ENCODE measurements at places on chromosomes 16 and 17.

DNA sequence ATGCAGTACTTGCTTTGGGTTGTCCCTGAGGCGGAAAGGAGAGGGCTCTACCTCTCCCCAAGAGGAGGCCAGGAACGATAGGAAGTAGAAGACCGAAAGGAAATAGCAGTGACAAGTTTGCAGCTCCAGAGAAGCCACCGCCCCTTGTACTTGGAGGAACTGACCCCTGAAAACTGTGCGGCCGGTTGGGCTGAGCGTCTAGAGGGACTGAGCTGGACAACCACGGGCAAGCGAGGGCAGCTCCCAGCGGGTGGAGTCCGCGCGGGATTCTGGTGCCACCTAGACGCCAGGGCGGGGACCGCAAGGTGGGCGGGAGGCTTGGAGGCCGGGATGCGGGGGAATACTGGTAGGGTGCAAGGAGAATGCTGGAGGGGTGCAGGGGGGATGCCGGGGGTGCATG is 1.3 kb upstream of the SLC6A4 start:
- DNase-seq, result no peak

DNA sequence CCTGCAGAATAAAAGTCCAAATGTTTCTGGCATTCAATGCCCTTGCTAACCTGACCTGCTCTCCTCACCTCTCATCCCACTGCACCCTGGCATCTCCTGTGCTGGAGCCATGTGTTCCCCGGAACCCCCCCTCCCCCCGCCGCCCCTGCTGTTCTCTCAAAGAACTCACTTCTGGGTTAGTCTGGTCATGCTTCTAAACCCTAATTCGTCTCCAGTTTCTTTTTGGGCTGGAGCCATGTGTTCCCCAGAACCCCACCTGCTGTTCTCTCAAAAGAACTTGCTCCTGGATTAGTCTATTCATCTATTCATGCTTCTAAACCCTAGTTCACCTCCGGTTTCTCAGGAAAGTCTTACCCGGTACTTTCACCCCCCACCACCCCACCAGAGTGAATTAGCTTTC is 808 bp upstream of the ALOX15 start:
- DNase-seq, result no peak

DNA sequence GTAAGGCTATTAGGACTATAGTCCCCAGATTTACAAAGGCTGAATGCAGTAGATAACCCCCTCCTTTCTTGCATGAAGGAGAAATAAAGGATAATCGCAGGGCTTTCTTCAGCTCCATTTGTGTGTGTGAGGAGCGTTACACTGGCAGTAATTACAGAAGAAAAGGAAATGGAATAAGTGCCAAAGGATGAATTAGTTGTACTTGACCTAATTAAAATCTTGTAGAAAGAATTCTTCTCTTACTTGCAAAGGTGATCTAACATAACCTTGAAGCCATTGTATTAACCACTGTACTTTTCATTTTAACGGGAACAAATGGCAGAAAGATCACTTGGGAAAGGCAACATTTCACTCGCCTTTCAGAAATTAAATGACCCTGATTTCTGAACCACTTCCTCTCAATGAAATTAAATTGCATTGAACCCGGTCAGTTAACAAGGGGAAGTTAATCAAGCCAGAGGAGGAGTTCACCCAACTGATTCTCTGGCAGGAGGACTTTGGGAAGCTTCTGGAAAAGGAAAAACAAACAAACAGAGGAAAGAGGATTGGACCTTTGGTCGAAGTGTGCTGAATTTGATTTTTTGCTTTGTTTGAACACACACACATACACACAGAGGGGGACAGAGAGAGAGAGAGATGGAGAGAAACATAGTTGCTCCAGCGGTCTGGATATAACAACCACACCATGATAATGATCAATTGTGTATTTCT is 90.6 kb downstream of the GP2 start:
- DNase-seq, result no peak

DNA sequence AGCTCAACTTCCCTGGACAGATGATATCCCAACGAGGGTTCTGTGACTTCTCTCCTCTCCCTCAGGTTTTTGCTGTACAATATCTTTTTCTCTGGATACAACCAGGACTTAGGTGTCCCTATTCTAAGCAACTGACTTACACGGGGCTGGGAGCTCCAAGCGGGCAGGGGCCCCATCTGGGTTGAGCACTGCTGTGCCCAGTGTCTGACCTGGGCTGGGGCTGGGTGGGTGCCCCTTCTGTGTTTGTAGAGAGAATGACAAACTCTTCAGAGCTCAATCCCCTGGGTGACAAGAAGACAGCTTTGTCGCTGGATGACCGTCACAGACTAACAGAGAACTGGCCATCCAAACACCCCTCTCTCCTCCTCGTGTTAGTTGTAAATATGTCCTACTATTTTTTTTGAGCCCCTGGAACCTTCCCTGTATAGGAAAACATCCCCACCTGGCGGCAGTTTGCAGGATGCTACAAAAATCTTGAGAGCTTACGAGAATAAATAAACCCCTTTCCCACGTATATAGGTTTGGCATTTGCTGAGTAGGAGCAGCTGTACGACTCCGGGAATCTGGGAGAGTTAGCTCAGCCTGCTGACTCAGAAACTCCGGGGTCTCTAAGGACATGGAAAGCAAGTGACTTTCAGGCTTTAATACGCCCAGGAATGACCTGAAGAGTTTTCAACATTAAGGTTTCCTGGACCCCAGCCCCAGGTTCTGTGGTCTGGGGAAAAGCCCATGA is 23.7 kb upstream of the RCVRN start:
- DNase-seq, result no peak

- DNase-seq, result no peak
These were observed 74.3 kb upstream of the CES5A start for GRCh38 chr16:55949518-55949917.
